ENCODE measurements at places on chromosomes 7 and 10.

- DNase-seq, result no peak
These were observed 119.2 kb upstream of the NPVF start for GRCh38 chr7:25347360-25348066.

- DNase-seq, result no peak
These were observed 240.2 kb upstream of the NPSR1 start for GRCh38 chr7:34417781-34418180.

DNA sequence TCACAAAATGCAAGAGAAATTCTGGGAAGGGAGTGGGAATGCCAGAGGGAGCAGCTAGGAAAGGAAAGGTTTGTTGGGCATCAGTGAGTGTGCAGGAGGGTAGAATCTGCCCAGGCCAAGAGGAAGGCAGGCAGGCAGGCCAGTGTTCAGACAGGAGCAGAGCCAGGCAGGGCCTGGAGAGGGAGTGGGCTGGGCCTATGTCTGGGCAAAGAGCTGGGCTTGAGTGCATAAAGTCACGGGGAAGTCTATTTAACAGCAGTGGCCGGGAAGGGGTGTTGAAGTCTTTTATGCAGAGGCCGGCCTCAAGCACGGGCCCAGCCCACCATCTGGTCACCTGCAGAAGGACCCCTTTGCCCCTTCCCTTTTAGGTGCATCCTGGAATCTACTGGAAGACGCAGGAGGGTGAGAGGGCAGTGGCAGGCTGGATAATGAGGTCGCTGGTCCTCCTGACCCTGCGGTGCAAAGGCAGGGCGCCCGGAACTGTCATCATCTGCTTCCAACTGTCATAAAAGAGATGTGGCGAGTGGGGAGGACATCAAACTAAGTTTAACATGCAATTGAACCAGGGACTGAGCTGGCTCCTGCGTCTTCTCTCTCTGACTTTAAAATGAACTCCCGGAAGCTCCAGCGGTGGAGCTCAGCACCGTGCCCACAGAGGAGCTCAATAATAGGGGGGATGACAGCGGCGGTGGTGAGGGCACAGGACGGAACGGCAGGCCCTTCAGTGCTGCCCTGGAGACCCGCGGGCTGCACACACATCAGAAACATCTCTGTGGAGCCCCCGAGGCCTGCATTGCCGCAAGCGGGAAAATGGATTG, 29.5 kb downstream of the CARD11 start:
- DNase-seq, result no peak

- no peak for DNase-seq
These were observed 37.9 kb downstream of the EXOC4 start for GRCh38 chr7:133290676-133291333.

- DNase-seq, result no peak
These were observed 36.7 kb upstream of the GRID1 start for GRCh38 chr10:86403183-86403797.

GRCh38 chr7:14579971-14580370, 322.6 kb downstream of the DGKB start:
- no peak for DNase-seq

DNA sequence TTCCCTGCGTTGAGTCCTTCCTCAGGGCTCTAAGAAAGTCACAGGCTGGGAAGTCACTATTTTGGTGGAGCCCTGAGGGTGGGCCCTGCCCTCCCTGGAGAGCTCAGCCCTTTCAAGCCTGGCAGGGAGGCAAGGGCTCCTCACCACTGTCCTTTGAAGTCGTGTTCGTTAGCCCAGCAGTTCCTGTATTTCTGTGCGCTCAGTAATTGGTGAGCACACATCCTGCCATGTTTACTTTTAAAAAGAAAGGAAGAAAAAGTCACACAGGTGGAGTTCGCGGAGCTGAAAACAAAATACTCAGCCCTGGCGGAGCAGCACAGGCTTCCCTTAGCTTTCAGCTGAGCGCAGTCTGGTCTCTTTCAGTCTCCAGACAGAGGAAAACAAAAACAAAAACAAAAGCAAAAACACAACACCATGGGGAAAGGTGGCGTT, 37.1 kb downstream of the PRKCQ start:
- DNase-seq, result no peak

- DNase-seq, result no peak
These were observed 339.8 kb downstream of the FRMD4A start for GRCh38 chr10:13990946-13991345.

- DNase-seq, result no peak
These were observed 858.7 kb downstream of the TYW1 start for GRCh38 chr7:67855322-67855721.

DNA sequence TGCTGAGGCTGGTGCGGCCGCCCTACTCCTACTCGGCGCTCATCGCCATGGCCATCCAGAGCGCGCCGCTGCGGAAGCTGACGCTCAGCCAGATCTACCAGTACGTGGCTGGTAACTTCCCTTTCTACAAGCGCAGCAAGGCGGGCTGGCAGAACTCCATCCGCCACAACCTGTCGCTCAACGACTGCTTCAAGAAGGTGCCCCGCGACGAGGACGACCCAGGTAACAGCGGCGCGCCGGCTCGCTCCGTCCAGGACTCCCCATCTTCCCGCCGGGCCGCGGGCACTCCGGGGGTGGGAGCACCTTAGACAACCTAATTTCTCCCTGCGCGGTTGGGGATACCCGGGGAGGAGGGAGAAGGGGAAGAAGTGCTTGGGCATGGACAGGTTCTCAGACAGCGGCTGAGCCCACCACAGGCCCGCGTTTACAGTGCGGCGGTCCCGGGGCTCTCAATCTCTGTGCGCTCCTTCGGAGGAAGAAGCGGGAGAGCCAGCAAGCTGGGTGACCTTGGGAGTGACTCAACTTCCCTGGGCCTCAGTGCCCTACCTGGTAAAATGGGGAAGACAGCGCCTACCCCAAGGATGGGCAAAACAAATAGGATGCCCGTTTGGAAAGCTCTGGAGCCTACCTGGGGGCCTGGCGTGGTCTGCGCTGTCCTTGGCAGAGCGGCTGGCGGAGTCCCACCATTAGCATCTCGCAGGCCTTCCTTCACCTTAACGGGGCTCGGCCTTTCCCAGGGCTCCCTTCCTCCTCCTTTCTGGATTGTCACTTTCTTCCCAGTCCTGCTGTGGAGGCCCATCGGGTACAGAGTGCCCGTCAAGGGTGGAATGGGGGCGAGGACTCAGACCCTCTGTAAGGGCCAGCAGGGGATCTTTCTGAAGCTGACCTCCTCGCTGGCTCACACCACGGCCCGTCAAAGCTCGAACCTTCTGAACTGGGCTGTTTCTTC, 852 bp downstream of the FOXI2 start:
- no peak for DNase-seq

DNA sequence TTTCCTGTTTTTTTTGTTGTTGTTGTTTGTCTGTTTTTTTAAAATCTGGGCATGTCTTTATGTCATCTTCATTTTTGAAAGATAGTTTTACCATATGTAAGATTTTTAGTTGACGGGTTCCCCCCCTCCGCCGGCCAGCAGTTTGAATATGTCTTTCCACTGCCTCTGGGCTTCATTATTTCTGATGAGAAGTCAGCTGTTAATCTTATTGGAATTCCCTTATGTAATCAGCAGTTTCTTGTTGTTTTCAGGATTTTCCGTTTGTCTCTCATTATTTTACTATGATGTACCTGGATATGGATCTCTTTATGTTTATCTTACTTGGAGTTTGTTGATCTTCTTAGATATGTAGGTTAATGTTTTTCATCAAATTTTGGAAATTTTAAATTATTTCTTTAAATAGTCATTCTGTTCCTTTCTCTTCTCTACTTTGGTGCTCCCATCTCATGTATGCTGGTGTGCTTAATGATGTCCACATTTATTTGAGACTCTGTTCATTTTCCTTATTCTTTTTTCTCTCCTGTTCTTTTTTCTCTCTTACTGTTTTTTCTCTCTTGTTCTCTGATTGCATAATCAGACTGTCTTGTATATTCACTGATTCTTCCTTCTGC, 9.7 kb downstream of the EXOC6 start:
- no peak for DNase-seq

DNA sequence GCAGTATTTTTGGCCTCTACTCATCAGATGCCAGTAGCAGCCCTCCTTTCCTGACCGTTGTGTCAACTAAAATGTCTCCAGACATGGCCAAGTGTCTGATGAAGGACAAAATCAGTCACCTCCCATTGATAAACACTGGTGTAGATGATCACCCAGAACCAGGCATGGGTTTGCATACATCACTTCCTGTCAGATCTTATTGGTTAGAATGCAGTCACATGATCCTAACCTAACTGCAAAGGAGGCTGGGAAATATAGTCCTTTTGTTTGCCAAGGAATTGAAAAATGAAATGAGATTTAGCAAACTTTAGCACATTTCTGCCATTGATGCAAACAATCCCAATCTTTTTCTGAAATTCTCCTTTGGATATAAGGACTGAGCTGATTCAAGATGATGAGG, 141.4 kb downstream of the BUB3 start:
- no peak for DNase-seq

GRCh38 chr10:86922553-86922961, 34.9 kb downstream of the MMRN2 start:
- no peak for DNase-seq

GRCh38 chr7:158821171-158822031, 7.9 kb downstream of the ESYT2 start:
- DNase-seq, result no peak

- no peak for DNase-seq
These were observed 594.9 kb downstream of the REEP3 start for GRCh38 chr10:64115908-64116643.

DNA sequence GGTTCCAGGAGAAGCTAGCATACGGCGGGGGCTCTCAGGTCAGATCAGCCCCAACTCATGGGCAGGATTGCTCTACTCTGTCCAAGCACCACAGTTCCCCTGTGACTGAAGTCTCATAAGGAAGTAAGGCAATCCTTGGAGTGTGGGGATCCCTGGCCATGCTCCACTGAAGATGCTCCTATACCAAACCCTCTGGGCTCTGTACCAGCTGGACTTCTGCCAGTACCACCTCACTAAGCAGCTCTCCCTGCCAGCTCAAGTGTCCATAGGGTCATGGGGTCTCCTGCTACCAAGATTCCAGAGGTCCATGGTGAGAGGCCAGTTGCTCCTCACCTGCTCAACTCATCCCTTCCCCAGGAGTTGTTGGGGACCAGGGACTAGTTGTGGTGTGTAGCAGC, 355.7 kb upstream of the STEAP1 start:
- DNase-seq, result no peak

GRCh38 chr10:93438613-93439253, 43.4 kb downstream of the MYOF start:
- DNase-seq, result no peak

DNA sequence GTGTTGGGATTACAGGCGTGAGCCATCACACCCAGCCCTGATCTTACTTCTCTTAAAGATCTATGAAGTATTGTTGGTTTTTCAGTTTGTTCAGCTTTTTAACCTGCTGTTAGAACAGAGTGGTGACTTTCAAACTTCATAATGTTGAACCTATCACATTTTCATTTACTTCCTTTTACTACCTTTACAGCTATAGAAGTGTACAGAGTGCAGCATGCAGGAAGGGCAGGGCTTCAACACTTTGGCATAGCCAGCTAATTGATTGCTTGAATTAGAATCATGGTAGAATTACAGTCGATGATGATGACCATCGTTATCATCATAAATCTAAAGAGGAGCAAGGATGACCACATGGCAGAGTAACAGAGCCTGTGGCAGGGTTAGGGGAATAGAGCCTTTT, 55.5 kb downstream of the AOAH start:
- no peak for DNase-seq

DNA sequence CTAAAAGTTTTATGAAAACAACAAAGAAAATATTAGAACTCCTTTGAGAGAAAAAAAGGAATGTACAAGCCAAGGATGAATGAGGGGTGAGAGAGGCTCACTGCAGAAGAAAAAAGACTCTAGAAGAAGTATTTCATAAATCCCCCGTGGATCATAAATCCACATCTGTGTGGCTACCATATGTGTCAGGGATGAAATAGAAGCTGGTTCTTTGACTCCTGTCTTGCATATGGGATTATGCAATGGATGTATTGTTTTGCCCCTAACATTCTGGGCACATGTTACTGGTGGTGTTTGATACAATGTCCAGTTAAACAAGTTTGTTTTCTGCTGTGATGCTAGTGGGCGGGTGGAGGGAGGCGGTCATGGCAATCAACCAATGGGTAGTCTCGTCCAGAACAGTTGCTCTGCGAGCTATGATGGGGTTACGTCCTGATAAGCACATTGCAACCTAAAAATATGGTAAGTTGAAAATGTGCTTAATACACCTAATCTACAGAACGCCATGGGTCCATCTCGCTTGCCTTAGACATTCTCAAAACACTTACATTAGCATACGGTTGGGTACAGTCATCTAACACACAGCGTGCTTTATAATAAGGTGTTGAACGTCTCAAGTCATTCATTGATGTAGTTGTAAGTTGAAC, 34.1 kb upstream of the PITRM1 start:
- no peak for DNase-seq

GRCh38 chr7:157532068-157532467, 195.3 kb downstream of the DNAJB6 start:
- DNase-seq, result no peak

GRCh38 chr10:50422259-50422658, 170.9 kb upstream of the ASAH2 start:
- no peak for DNase-seq

- no peak for DNase-seq
These were observed 106.5 kb upstream of the SEMA3C start for GRCh38 chr7:81025360-81025759.

DNA sequence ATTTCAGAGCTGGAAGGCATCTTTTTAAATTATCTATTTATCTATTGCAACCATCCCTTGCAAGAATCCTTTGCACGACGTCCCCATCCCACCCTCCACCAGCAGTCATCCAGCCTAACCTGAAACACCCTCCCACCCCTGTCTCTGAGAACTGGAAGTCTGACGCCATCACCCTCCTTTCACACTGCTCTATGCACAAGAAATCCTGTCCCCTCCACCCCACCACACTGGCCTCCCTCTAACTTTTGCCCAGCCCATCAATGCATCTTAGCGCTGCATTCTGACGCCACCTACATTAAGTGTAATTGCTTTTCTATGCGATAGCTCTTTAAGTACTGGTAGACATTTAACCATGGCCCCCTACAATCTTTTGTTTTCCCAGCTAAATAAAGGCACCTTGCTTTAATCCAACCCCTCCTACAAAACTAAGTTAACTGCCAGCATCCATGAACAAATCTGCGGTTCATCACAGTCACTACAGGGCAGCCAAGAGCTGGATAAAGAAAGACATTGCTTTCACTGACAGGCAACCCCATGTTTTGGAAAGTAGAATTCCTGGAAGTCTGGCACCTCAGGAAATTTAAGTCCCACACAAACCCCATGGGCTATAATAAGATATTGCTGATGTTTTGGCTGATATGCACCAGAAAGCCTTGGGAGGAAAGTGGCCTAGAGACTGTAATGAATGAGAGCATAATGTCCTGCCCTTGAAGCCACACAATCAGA, 128.0 kb downstream of the GLI3 start:
- DNase-seq, result no peak

- no peak for DNase-seq
These were observed 43.9 kb downstream of the DOCK1 start for GRCh38 chr10:126949161-126949503.

All from esophagus squamous epithelium (tissue), 5 donors.